ENCODE measurements at places on chromosomes 6 and 20. TPM values are rescaled to one million over a fixed set of nuclear protein-coding genes. Genes with fewer than 3 reads are reported as not detected.

LY86 gene
- not detected for total RNA-seq

CST4 gene
- total RNA-seq: not detected

CNKSR3 gene
- 38.6 TPM for total RNA-seq

FOXQ1 gene
- total RNA-seq: 39.8 TPM

SPATA25 gene
- total RNA-seq: 7.6 TPM

ENPP4 gene
- 0.34 TPM for total RNA-seq

RIMS1 gene
- not detected for total RNA-seq
